ENCODE measurements at places on chromosomes 13 and 19.

DNA sequence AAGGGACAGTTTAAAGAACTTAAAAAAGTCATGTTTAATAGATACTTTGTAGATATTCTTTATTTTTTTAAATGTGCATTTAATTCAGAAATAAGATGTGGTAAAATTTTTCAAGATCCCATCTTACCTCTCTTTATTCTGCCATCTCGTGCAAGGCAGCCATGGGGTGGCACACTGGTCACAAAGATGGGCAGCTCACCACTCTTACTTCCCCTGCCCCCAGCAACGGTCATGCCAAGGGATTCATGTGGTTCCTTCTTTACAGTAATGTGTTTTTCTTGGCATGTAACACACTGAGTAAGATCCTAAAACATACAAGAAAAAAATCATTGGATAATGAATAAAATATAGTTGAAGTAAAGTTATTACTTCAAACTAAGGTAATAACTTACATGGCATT, 64.2 kb downstream of the LNX2 start:
- no peak for DNase-seq

- no peak for DNase-seq
Observed at GRCh38 chr13:81031996-81032395, 691.1 kb upstream of the SPRY2 start.

DNA sequence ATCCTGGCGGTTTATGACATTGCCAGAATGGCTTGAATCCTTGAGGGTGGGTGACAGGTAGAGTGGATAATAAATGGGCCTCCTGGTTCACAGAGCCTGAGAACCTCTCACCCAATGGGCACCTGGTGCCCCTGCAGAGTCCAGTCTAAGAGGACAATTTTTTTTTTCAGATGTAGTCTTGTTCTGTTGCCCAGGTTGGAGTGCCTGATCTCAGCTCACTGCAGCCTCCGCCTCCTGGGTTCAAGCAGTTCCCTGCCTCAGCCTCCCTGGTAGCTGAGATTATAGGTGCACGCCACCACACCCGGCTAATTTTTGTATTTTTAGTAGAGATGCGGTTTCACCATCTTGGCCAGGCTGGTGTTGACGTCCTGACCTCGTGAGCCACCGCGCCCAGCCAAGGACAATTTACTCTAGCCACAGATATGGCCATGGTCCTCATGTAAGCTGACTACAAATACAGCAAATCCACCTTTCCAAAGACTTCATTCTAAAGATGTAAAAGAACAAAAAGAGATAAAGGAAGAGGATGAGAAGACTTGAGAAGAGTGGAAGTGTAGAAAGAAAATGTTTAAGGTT, 33.0 kb downstream of the COL4A2 start:
- no peak for DNase-seq

DNA sequence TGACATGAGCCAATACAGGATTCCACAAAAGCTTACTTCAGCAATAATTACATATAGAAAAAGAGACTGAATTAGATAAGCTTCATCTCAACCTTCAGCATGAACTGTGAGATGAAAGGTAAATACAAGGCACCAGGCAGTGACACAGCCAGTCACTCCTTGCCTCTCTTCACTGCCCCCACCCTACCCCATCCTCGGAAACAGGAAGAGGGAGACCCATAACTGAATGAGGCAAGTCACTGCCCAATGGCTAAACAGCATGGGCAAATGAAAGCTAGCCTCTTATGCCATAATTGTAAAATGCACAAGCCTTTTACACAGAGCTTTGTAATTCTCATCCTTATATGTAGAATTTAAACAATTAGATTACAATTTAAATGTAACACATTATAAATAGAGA, 1.7 kb downstream of the ZNF160 start:
- no peak for DNase-seq

DNA sequence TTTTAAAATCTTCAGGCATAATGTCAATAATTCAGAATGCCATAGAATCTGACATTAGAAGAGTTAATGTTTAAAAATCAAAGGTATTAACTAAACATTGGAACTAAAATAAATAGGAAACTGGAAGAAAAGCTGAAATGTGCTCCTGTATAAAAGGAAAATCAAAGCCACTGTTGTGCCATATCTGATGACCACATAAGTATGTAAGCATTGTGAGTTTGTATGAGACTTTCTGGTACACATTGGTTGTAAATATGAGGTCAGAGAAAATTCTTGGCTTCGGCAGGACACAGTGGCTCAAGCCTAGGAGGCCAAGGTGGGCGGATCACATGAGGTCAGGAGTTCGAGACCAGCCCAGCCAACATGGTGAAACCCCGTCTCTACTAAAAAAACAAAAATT, 48.3 kb upstream of the INTS6 start:
- DNase-seq, result no peak

DNA sequence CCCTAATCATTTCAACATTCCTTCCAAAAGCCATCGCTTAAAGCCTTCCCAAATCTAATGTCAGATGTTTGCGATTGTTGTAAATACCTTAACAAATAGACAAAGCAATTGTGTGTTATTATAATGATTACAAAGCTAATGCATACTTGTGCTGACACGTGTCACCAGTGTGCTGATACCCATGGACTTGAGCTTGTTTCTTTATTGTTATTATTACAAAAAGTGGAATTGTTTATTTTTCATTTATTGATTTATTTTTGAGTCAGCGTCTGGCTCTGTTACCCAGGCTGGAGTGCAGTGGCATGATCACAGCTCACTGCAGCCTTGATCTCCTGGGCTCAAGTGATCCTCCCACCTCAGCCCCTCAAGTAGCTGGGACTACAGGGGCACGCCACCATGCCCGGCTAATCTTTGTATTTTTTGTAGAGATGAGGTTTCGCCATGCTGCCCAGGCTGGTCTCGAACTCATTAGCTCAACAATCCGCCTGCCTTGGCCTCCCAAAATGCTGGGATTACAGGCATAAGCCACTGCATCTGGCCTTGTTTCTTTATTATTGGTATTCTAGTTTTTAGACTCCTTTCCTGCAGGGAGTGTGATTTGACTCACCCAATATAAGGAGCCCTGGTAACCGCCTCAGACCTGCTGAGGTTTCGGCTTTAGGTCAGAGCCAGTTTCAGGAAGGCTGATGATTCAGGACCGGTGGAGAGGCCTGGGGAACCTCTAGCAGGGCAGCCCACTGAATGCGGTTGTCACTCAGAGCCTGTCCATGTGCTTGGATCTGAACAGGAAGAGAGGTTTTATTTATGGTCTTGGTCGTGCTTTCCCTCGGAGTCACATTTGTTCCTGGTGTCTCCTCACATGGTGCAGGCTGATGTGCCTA, 2.1 kb upstream of the FBXO17 start:
- no peak for DNase-seq

DNA sequence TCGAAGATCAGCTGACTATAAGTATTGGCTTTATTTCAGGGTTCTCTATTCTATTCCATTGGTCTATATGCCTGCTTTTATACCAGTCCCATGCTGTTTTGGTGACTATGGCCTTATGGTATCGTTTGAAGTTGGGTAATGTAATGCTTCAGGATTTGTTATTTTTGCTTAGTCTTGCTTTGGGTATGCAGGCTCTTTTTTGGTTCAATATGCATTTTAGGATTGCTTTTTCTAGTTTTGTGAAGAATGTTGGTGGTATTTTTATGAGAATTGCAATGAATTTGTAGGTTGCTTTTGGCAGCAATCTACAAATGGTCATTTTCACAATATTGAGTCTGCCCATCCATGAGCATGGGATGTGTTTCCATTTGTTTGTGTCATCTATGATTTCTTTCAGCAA, 951.9 kb upstream of the SLITRK1 start:
- DNase-seq, result no peak

DNA sequence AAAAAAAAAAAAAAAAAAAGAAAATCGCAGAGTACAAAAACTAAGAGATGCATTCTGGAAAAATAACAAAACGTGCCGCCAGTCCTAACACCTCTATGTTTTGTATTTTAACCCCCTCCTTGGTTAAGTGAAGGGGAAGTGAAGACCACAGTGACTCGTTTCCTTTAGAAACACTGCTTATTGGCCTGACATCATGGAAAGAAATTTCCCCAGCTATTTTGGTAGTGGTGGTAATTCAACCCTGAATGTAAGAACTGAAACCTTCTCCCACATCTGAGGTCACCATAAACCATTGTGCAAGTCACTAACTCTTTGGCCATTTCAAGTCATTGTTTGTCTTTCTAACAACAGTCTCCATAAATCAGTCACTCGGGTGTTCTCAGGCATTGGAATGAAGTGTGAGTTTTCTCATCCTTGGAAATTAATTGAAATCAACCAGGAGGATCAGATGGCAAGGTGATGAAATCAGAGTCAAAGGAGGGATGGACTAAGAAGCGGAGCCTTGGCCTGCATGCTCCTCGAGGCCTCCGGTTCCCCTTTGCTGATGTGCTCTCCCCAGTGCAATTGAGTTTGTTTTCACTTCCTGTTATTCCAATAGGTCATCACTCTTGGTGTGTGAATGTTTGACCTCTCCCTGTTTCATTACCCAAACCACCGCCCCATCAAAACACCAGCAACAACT, 443.9 kb downstream of the FGF9 start:
- no peak for DNase-seq

GRCh38 chr19:29662604-29663404, 2.5 kb upstream of the PLEKHF1 start:
- DNase-seq, result no peak

- DNase-seq, result no peak
Observed at GRCh38 chr13:20714161-20714560, 10.7 kb downstream of the IL17D start.

DNA sequence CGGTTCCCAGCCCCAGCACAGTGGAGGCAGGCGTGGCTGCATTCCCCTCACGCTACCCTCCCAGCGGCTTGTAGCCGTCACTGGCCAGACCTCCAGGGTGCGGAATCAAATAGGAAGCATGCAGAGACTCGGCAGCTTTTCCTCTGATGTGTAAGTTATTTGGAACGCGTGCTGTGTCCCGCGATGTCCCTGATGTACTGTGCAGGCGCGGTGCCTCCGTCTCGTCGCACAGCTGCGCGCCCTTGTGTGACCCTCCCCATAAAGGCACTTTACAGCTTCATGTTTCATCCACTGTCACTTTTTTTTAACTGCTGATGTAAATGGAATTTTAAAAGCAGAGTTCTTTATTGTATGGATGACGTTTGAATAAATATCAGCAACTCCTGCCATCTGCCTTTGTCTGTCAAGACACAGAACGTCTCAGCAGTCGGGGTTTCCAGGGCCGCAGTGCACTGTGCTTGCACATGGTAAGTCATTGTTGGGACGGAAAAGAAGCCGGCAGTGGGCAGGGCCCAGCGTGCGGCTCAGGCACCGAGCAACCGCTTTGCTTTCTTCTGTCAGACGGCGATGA, 7.3 kb upstream of the F7 start:
- DNase-seq, result no peak

DNA sequence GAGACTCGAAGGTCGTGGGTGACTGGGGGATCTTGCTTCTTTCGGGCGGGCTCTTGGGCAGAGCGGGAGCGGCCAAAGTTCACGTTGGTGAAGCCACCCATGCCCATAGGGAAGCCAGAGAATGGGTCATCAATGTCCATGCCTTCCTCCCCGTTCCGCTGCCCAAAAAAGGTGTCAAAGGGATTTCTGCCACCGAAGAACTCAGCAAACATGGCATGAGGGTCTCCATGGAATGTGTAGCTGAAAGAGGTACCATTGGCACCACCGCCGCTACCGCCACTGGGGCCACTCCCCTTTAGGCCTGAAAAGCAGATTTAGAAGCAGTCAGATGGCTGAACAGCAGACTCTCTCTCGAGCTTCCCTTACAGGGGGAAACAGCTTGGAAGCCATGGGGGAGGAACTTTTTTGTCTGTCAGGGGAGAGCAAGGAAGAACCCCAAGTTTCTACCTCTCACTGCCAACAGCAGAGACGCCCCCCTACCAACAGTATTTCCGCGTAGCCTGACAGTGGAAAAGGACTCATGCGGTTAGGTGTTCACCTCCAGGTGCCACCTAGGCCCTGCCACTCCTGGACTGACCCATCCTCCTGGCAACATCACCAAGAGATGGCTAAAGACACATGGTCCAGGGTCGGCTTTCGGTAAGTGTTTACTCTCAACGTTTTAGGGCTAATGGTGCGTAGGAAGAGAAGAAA, 1.3 kb downstream of the DNAJB1 start:
- no peak for DNase-seq

GRCh38 chr19:19021115-19021514, 12.2 kb downstream of the SUGP2 start:
- no peak for DNase-seq

- DNase-seq, result no peak
Observed at GRCh38 chr19:48258350-48258749, 2.6 kb upstream of the CARD8 start.

GRCh38 chr19:33613620-33614000, 8.1 kb upstream of the CHST8 start:
- no peak for DNase-seq

DNA sequence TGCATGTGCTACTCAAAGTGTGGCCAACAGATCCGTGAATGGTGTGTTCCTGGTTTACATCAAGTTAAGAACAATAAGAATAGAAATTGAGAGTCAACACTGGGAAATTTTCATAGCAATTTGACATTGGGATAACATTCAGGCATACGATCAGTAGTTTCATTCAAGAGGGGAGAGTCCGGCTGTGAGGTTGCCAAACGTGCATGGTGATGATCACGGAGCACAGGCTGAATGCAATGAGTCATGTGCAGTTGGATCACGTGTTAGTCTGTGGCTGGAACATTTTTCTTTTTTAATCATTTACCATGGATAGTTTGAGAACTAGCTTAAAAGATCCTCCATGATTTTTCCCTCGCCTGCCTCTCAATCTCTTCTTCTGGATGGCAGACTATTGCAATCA, 2.5 kb upstream of the DCT start:
- DNase-seq, result no peak

- no peak for DNase-seq
Observed at GRCh38 chr13:79724348-79725103, 243.6 kb downstream of the NDFIP2 start.

DNA sequence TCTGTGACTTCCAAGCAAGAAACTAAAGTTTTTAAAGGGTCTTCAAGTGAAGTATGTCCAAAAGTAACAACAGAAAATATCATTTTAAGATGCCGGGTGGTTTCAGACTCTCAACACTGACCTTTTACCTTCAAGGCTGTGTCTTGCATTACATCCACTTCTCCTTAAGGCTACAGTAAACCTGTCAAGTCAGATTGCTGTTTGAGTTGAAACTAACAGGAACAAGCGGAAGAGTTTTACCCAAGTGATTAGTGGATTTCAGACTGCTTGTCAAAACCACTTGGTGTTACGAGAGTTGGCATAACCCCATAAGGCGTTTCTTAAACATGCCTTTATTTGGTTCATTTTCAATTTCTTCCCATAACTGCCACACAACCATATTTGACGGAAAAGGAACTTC, 283.1 kb downstream of the DCT start:
- no peak for DNase-seq

- no peak for DNase-seq
Observed at GRCh38 chr13:41827507-41828213, 133.2 kb downstream of the VWA8 start.

- no peak for DNase-seq
Observed at GRCh38 chr13:41520016-41520659, 62.8 kb downstream of the RGCC start.

GRCh38 chr13:74707291-74707690, 573.1 kb upstream of the KLF12 start:
- DNase-seq, result no peak
